Activated naive CD4-positive, alpha-beta T cell treated with anti-CD3 and anti-CD28 coated beads, Interleukin-2, amount 10 ng/mL, durations not matched to agents 7 days and 5 days (primary cell): ENCODE measurements at places on chromosomes 16 and 17.

- no peak for DNase-seq
These were observed 143.3 kb downstream of the STX8 start for GRCh38 chr17:9432134-9432885.

- DNase-seq = no peak
These were observed 958 bp downstream of the CBX8 start for GRCh38 chr17:79795795-79796443.

- no peak for DNase-seq
These were observed 27.6 kb downstream of the NMT1 start for GRCh38 chr17:45088741-45089140.

GRCh38 chr16:4298761-4299522 is 16.9 kb upstream of the GLIS2 start:
- no peak for DNase-seq

- DNase-seq = no peak
These were observed 76.2 kb upstream of the DNAH17 start for GRCh38 chr17:78653382-78653781.
